ENCODE measurements at places on chromosomes 2 and 18.

- DNase-seq = peak; percentile 91
Measured at GRCh38 chr2:236858661-236859060, 227.0 kb upstream of the COPS8 start.

DNA sequence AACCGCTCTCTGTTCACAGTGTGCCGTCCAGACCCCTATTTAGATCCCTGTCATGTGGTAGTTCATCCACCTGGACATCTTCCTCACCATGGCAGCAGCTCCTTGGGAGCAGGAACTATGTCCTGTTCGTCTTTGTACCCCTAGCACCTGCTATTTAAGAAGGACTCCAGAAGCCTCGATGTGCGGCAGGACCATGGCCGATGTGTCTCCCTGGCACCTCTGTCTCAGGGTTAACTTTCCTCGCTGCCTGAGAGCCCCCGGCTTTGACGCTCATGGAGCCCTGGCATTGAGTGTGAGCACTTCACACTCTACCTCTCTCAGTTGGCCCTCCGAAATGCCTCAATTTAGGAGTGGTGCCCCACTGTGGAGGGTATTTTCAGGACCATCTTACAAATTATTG, 152.0 kb downstream of the FAM210A start:
- DNase-seq = no peak

DNA sequence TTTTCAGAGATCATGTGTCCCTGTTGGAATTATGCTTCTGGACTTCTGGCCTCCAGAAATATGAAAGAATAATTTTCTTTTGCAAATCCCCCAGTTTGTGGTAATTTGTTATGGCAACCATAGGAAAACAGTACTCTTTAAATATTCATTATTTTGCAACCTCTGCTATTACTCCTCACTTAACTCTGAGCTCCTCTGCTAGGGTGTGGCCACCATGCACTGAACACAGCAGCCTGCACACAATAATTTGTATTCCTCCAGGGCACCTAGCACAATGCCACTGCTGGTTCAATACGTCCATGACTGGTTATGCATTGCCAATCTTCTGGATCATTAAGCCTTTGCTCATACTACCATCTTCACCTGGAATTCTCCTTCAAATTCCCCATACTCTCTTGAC, 232.0 kb downstream of the CNTNAP5 start:
- DNase-seq = no peak

- DNase-seq = no peak
Measured at GRCh38 chr2:38159191-38159590, 83.2 kb upstream of the CYP1B1 start.

DNA sequence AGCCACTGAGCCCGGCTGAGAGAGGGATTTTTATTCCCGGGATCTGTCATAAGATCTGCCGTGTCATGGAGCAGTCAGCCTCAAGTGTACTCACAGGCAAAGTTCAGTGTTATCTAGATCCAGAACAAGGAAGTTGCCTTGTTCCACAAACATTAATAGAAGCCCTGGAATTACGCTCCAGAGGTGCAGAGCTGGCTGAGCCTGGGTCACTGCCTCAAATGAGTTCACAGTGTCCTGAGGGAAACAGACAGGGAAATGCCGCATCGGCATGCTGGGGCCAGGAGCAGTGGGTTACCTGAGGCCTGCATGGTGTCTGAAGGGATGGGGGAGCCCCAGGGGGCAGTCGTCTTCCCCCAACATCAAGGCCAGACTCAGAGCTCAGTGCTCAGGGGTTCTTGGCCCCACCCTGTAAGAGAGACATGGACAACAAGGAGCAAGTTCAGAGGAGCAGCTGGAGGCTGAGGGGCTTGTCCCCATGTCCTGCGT, 42.7 kb upstream of the ODC1 start:
- no peak for DNase-seq

DNA sequence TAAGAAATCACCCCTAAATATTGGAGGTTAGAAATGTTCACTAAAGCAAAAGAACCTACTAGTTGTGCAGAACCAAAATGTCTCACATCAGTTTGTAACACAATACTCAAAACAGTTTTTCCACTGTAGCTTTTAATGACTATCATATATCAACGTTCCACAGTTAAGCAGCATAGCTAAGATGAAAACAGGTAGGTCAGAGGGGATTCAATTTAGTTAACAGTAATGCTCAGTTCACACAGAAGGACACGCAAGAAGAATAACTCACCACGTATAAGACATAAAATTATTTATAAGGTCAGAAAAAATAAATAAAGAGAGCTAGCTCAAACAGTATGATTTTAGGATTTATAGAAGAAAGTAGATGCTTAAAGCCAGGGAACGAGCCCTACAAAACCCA, 118.9 kb upstream of the CCDC150 start:
- DNase-seq = no peak

DNA sequence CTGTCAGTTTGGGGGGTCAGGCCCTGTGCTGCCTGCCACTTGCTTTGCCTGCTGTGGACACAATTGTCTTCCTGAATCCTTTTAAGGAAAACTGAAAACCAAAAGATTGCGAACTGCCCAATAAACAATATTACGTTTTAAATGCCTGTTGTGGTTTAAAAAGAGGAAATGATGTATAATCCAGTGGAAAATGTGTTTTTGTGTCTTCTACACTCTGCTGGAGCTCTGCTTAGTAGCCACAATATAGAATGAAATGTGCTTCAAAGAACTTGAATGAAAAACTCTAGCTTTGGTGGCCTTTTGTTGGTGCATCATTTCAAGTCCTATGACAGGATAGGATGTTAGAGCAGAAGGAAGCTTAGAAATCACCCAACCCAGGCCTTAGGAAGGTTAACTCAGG, 23.2 kb upstream of the CABYR start:
- no peak for DNase-seq

- no peak for DNase-seq
Measured at GRCh38 chr2:30366199-30366691, 80.8 kb upstream of the LCLAT1 start.

DNA sequence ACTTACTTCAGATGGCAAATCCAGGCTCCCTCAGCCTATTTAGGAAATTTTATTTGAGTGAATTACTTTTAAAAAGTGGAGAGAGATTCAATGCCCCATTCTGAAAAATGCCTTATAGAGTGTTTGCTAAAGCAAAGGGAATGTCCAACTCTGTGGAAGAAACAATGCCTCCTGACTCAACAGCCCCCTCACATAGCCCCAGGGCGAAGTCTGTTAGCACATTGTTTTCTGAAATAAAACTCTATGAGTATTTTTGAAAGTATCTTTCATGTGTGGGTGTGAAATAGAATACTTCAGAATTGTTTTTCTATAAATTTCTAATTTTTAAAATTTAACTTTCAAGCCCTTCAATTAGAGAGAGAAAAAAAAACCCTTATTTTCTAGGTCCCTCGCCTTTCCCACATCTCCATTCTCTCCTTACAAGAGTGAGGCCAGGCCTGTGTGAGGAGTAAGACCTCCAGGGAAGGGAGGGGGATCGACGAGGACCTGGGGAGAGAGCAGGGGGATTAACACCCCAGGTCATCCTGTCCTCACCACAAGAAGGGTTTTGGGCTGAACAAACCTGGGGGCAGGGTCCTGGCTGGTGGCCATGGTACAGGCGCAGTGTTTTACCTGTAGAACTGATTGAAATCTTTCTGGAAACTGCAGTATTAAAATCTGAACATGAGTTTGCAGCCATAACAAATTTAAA, 141.4 kb downstream of the SNTG2 start:
- no peak for DNase-seq

GRCh38 chr18:58892488-58892887, 27.8 kb downstream of the ZNF532 start:
- DNase-seq = no peak

DNA sequence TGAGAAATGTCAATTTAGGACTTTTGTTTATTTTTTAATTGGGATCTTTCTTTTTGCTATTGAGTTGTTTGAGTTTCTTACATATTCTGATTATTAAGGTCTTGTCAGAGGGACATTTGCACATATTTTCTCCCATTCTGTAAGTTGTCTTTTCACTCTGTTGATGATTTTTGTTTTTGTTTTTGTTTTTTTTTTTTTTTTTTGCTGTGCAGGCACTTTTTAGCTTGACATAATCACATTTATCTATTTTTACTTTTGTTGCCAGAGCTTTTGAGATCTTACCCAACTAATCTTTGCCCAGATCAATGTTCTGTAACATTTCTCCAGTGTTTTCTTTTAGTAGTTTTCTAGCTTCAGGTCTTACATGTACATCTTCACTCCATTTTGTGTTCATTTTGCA, 166.6 kb downstream of the EPHA4 start:
- no peak for DNase-seq

GRCh38 chr18:49819823-49820671, 6.7 kb upstream of the ACAA2 start:
- DNase-seq = no peak

- no peak for DNase-seq
Measured at GRCh38 chr2:2112416-2113105, 218.5 kb downstream of the MYT1L start.

GRCh38 chr2:5093056-5093455, 599.1 kb upstream of the SOX11 start:
- no peak for DNase-seq

- DNase-seq = peak; percentile 65
Measured at GRCh38 chr2:155815851-155816250, 516.7 kb downstream of the NR4A2 start.

GRCh38 chr18:29871246-29871645, 1171.3 kb downstream of the DSC3 start:
- no peak for DNase-seq

- DNase-seq = no peak
Measured at GRCh38 chr2:72923833-72924352, 6.6 kb downstream of the EMX1 start.

DNA sequence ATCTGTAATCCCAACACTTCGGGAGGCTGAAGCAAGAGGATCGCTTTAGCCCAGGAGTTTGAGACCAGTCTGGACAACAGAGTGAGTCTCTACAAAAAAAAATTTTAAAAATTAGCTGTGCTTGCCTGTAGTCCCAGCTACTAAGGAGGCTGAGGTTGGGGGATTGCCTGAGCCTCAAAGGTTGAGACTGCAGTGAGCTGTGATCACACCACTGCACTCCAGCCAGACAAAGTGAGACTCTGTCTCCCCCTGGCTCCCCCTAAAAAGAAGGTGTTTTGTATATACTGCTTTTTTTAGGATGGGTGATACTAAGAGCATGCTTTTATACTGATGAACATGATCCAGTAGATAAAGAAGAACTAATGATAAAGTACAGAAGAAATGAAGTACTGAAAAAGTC, 145.0 kb downstream of the BAZ2B start:
- no peak for DNase-seq

- no peak for DNase-seq
Measured at GRCh38 chr2:40265602-40266001, 186.3 kb downstream of the SLC8A1 start.

- peak; percentile 1 for DNase-seq
Measured at GRCh38 chr18:31555971-31556747, 35.5 kb upstream of the TTR start.

DNA sequence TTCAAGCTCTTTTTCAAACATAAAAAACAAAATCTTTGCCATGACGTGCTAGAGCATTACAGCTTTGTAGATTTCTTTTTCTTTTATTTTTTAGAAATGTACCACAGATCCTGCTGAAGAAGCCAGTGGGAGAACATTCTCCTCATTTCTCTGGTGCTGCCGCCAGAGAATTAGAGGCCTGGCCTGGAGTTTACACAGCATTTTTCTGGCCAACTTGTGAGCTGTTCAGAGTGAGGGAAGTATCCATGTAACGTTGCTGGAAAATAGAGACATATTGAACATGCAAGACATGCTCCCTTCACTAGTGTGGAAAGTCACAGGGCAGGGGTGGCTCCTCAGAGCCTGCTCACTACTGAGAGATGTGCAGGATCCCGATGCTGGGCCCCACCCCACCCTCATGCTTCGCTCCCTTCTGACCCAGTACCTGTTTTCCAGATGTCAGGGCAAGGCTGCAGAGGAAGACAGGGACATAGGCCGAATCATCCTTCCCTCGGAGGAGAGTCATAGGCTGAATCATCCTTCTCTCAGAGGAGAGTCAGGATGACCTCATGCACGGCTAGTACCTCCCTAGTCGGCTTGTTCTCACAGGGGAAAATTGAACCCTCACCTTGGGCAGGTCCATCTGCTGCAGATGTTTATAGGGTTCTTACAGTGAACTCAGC, 298.5 kb downstream of the INSIG2 start:
- no peak for DNase-seq

DNA sequence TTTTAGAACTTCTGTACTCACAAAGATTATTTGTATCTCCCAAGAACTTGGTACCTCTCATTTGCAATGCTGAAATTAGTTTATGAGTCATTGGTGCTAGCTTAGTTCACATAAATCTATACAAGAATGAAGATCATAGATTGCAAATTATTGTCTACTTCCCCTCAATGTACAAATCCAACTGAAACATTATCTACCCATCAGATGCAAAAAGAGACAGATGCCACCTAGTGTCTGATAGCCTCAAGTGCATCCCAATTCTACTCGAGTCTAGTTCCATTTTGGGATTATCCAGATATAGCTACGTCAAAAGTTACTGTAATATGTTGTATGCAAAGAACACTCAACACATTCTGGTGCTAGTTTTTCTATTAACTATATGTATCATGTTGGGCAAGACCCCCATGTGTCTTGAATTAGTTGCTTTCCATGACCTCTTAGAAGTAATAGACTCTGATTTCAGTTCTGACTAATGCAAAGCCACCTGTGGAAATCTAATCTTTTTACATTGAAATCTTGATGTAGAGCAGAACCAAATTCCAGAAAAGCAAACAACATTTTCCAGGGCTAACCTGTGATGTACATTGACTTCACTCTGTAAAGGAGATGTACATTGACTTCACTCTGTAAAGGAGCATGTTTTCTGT, 210.0 kb downstream of the RBM43 start:
- DNase-seq = no peak

DNA sequence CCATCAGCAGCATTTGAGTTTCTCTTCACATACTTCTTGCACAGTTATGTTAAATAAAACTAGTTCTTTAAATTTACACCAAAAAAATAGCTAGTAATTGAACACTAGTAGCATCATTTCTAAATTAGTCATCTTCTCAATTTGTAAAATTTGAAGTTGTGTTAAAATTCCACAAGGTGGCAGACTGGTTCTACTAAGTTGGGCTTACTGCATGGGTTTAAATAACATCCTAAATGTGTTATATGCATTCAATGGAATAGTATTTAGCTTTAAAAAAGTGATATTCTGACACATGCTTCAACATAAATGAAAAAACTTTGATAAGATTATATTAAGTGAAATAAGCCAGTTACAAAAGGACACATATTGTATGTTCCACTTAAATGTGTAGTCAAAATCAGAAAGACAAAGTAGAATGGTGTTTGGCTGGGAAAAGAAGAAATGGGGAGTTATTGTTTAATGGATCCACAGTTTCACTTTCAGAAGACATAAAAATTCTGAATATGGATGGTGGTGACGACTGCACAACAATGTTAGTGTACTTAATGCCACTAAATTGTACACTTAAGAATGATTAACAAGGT, 28.7 kb upstream of the RPRD1A start:
- DNase-seq = peak; percentile 66

Measured in NCI-H446 (cell line).